ENCODE measurements at places on chromosomes 2 and 18.

DNA sequence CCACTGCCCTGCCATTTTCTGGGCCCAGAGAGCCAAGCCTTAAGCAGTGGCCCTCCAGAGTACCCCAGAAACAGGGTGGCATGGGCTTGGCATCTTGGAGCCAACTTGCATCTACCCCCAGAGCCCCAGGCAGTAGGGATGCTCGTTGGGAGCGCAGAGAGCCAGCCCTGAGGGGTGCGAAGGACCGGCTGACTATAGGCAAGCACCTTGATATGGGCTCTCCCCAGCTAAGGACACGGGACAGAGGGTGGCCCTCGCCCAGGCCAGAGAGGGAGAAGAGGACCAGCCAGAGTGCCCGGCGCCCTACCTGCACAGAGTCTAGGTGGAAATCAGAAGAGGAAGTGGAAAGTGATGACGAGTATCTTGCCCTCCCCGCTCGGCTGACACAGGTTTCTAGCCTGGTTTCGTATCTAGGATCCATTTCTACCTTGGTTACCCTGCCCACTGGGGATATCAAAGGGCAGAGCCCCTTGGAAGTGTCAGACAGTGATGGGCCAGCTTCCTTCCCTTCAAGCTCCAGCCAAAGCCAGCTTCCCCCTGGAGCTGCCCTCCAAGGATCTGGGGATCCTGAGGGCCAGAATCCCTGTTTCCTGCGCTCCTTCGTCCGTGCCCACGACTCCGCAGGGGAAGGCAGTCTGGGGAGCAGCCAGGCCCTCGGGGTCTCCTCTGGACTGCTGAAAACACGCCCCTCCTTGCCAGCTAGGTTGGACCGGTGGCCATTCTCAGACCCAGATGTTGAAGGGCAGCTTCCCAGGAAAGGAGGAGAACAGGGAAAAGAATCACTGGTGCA lies 16.2 kb downstream of the CEP68 start:
- DNase-seq, result no peak

DNA sequence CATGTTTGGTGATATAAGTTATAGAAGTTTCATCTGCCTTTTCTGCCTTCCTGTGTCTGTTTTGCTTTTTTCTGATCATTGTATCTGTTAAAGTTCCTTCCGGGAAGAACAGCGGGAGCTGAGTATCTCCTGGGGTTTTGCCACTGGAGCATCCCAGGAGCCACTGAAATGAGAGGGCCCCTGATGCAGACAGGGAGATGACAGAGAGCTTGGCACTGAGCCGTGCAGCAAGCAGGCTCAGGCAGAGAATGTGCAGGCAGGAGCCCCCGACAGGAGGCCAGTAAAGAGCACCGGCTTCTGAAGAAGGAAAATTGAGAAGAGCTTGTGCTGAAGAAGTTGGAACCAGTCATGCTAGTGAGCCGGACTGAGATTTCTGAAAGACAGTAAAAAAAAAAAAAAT lies 137.8 kb downstream of the TDRD15 start:
- DNase-seq, result no peak

- no peak for DNase-seq
These were observed 85.5 kb upstream of the STON1 start for GRCh38 chr2:48444404-48444803.

DNA sequence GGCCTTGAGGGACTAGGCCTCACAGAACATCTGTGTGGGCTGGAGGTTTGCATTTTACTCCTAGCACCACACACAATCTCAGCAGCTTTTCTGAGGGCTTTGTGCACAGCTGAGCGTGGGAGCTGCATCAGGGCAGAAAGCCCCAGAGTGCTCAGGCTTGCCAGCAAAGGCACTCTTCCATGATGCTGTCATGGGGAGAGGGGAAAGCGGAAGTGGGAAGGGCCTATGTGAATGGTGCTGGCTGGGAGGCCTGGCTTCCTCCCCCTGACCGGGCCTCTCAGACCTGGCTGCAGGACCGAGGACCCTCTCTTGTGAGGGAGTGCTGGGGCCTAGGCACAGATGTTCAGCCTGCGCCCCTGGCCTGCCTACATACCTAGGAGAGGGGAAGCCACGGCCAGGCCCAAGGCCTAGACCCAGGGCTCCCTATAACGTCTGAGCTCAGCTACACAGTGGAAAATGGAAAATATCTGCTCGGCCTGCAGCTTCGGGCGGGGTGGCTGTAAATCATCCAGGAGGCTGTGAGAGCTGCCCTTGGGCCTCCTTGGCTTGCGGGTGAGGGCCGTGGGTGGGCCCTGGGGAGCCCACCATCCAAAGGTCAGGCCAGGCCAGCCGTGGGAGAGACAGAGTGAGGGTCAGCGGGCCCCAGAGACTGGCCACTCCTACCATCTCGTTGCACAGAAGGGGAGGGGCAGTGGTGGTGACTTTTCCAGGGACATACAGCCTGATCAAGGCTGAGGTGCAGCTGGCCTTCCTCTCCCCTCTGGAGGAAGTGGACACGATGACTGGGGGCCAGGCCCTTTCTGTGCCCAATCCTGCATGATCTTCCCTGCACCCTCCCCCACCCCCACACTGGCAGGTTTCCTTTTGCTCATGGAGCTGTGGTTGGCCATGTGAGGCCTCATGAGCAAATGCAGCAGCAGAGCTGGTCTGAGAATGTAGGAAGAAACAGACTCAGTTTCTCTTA lies 22.8 kb downstream of the GLI2 start:
- DNase-seq, result no peak

DNA sequence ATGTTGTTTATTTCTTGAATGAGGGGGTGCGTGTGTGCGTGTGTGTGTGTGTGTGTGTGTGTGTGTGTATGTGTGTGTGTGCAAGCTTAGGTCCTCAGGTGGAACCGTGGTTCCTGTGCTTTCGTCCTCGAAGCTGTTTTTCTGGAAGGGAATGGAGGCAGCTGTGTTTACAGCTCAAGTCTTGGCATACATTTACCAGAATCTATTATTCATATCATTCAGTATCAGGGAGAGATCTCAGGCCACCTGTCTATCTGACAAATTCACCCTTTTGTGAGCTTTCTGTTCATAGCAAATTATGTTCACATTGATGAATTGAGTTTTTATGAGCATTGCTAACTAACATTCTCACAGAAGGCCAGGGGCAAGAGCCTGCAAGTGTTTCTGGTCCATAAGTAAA lies 550.4 kb downstream of the ARHGAP15 start:
- no peak for DNase-seq

GRCh38 chr2:75707901-75708300 lies 2.8 kb downstream of the GCFC2 start:
- no peak for DNase-seq

GRCh38 chr2:148459377-148459778 lies 185.2 kb upstream of the EPC2 start:
- DNase-seq, result no peak

DNA sequence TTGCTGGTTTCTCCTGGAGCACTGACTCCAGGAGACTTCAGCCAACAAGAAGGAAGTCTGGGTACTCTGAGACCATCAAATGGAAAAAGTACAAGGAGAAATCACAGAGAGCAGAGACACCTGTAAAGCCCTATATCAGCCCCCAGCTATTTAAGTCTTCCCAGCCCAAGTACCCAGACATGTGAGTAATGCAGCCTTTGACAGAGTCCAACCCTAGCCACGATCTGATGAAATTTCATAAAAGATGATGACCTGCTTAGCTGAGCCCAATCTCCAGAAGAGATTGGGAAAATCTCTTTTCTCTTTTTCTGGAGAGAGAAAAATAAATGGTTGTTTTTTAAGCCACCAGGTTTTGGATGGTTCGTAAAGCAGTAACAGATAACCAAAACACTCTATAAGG lies 196.6 kb downstream of the NBAS start:
- no peak for DNase-seq

- DNase-seq, result no peak
These were observed 116.6 kb downstream of the ATL2 start for GRCh38 chr2:38260469-38260868.

DNA sequence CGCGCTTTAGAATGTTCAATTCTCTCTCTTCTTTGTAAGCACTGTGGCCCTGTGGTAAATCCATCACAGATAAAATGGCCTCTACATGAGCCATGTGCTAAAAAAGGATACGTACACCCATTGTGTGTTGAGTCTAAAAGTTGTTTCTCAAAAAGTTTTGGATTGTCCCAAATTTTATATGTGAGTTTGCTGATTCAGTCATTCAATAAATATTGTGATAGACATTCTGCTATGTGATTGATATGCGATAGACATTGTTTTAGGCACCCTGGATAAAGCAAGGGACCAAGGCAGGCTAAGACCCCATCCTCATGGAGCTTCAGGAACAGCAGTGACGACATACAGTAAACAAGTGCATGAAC lies 53.5 kb downstream of the E2F6 start:
- no peak for DNase-seq

DNA sequence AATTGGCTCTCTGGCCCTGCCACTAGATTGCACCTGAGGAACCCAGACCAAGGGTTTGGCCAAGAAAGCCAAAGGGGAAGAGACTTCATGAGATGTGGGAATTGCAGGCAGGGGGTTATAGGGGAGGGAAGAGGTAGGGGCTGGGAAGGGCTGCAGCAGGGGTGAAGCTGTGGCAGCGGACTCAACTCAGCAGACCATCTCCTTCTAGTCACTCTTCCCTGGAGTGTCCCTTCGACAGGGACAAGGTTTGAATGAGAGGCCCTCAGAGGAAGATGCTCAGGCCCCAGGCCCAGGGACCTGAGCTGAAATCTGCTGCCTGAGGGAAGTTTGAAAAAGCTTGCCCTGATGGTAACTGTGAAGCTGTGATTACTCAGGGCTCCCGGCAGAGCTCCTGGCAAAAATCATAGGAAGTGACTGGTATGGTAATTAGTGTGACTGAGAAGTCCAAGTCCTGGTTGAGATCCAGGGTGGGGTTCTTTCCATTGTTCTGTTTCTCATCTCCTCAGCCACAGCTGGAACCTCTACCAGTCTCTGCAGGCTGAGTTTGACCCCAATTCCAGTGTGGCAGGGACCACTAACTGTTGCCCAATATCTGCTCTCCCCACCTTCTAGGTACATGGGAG lies 300.9 kb downstream of the CYP26B1 start:
- DNase-seq, result no peak

- no peak for DNase-seq
These were observed 37.8 kb downstream of the ATP6V1C2 start for GRCh38 chr2:10759151-10759714.

GRCh38 chr2:54757500-54757899 lies 34.0 kb downstream of the EML6 start:
- peak; percentile 57 for DNase-seq
